ENCODE measurements at places on chromosomes 3 and 15.

GRCh38 chr3:151890721-151891141 is 17.3 kb downstream of the SUCNR1 start:
- DNase-seq: no peak

DNA sequence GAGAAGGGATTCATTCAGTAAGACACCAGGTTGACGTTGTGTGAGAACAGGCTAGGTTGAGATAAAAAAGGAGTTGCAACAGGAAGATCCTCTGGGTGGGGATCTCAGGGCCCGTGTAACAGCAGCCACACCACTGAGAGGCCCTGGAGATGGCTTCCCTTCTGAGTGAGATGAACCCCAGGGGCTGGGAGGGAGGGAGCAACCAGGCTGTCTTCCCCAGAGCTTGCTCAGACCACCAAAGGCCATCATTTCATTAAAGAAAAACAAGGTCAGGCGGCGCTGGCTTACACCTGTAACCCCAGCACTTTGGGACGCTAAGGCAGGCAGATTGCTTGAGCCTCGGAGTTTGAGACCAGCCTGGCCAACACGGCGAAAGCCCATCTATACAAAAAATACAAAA is 187.7 kb downstream of the ATP10A start:
- no peak for DNase-seq

DNA sequence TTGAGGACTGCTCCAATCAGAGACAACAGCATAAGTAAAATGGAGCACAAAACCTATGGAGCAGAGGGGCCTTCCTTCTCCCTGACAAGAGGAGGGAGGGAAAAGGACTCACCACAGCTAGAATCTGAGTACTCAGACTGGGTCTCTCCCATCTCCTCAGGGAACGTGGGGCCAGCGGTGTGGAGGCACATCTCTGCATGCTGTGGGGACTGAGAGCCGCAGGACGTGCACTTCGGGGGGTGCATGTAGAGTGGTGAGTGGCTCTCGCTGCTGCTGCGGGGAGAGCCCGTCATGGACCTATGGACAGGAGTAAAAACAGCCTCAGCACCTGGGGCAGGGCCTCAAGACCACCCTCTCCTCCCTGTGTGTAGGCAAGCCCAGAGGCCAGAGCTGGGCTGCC is 17.0 kb downstream of the BCL6 start:
- no peak for DNase-seq

GRCh38 chr15:91632176-91632575 is 221.3 kb upstream of the SLCO3A1 start:
- DNase-seq: no peak

GRCh38 chr3:54053211-54053610 is 69.1 kb upstream of the CACNA2D3 start:
- DNase-seq: no peak

- DNase-seq: no peak
These were observed 40.9 kb downstream of the SNX4 start for GRCh38 chr3:125479091-125479490.

DNA sequence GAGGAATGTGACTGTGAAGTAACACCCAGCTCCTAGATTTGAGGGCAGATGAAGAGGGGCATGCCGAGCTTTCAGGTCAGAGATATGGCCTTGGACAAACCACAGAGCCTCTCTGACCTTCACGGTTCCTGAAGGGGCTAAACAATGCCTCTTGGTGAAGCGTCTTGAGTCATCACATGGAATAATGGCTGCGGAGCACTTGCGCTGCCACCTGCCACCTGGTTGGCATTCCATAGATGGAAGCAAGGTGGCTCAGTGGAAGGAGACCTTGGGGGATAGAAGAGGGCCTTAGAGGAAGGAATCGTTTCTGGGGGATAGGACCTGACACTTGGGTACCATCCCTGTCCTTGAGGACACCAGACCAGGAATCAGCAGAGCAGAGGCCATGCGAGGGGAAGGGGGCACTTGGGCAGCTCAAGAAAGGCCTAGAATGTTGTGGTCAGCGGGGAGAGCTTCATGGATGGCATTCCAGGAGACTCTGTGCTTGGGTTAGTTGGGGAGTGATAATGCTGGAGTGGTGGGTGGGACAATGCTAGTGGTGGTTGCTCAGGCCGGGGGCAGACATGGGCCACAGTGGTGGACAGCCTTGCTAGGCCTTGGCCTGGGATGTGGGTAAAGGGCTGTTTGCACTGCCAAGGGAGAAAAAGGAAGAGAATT is 12.6 kb downstream of the MRAS start:
- no peak for DNase-seq

GRCh38 chr15:88187195-88187594 is 69.3 kb downstream of the NTRK3 start:
- DNase-seq: no peak

GRCh38 chr3:33063651-33064051 is 33.3 kb downstream of the GLB1 start:
- DNase-seq: no peak

DNA sequence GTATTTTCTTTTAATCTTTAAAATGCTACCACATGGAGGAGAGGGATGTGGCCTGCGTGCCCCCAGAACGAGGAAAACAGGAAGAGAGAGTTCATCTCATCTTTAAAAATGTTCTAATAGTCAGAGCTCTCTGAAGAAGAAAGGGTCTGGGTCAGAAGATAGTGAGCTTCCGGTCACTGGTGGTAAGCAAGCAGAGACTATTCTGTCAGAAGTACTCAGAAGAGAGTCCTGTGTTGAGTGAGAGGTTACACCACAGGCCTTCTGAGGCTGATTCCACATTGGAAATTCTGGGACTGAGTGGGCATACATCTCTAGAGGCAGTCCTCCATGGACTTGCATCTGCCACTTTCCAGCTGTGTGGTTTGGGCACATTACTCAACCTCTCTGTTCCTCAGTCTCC is 82.2 kb upstream of the SLC6A1 start:
- DNase-seq: no peak

DNA sequence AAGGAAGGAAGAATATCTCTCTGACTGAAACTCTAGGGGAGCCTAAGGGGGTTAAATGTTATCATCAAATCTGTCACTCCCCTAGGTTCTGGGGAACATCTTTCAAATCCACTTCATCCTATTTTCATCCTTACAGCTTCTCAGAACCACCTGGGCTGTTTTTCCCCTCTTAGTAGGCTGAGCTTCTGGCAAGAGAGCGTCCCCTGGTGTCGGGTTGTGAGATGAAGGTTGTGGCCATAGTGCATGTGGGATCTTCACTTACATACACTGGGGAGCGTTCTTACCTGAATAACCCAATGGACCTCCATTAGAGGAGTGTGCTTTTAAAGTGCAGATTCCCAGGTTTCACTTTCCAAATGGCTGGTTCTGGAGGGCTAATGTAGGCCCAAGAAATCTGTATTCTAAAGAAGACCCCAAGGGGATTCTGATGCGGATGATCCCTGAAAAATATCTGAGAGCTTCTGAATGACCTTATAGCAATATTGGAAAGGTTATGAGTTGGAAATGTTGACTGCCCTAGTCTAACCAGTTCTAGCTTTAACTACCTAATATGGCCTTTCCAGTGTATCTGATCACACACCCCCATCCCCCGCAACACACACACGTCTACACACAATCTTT is 663.7 kb downstream of the AGBL1 start:
- DNase-seq: no peak

DNA sequence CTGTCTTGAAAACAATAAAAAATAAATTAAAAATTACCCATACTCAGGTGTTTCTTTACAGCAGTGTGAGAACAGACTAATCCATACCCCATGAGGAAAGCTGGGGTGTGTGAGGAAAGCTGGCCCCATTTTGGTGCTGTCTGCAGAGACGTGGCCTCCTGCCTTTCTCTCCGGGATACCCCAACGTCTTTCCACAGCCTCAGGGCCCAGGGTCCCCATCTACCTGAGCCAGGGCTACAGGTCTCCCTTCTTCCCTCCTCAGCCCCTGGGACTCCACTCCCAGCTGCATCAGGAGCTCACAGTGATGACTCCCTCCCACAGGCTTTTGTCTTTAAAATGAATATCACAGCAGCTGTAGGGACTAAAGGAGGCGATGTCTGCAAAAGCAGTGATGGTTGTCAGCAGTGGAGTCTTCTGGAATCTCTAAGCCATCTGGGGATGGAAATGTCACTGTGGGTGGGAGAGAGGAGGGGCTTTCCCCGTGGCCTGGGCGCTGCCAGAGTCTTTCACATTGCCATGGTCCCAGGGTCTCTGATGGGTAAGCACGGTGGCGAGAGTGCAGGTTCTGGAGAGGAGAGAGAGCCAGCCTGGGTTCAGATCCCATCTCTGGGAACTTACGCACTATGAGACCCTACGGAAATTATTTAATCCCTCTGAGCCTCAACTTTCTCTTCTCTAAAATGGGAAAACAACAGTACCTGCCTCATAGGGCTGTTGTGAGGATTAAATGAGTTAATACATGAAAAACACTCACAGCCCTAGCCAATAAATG is 259.3 kb downstream of the PLCL2 start:
- no peak for DNase-seq

GRCh38 chr3:38602576-38603250 is 46.8 kb downstream of the SCN5A start:
- DNase-seq: no peak

- DNase-seq: no peak
These were observed 17.7 kb downstream of the FNDC3B start for GRCh38 chr3:172057059-172057458.

DNA sequence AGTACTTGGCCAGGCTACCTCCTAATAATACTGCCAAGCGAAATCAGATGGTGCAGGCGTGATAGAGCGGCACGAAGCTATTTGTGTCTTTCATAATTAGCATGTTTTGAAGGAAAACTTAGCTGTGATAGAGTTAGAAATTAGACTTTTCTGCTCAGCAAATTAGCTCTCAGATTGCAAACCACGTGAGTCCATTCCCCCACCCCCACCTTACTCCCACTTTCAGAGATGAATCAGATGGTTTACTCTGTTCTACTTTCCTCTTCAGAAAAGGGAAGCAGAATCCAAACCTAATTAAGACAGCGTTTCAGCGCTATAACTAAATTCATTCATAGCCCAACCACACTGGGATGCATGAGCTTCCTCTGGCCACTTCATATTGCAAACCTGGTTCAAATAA is 214.6 kb downstream of the SLCO3A1 start:
- no peak for DNase-seq

GRCh38 chr15:31352339-31352751 is 25.7 kb downstream of the KLF13 start:
- no peak for DNase-seq

- no peak for DNase-seq
These were observed 9.0 kb downstream of the SLC24A1 start for GRCh38 chr15:65630760-65631159.

DNA sequence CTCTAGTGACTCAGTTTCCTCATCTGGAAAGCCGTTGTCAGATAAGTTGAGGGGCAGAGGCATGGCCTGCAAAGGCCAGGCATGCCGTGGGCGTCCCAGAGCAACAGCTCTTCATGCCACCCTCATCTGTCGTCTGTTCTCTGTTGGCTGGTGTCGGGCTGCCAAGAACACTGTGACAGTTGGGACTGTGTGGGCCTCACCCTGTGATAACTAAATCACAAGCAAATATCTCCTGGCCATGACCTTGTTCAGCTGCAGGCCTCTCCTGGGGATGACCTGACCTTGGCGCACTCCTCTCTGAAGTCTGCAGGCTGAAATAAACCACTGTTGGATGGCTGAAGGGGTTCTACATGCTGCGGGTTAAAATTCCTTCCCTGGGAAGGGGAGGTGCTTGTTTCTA is 145.9 kb downstream of the SHQ1 start:
- no peak for DNase-seq

DNA sequence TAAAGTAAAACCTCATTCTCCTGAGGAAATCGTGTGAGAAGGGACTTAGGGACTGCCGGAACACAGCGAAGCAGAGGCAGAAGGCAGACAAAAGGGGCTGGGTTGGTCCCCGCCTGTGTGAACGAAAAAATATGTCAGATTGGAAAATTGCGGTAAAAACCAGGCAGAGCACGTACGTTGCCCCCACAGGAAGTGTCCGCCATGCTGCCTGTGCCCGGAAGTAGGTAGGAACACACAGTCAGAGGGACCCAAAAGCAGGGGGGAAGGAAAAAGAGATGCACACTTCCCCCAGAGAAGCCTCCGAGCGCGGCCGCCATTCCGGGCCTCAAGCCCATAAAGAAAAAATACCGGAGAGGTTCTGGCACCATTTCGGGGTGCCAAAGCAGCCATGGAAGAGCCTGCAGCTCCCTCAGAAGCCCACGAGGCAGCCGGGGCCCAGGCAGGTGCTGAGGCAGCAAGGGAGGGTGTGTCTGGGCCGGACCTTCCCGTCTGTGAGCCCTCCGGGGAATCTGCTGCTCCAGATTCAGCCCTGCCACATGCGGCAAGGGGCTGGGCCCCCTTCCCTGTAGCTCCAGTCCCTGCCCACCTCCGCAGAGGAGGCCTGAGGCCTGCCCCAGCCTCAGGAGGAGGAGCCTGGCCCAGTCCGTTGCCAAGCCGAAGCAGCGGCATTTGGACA is at the start of gene MKRN3:
MKRN3 (plus strand) TSS at position 280 of the 676 bp plus-strand sequence; CDS start at position 389, 109 bp downstream.
- DNase-seq: no peak

GRCh38 chr3:169034401-169034800 is 629.1 kb downstream of the MECOM start:
- DNase-seq: no peak

- no peak for DNase-seq
These were observed 64.6 kb downstream of the LYZL4 start for GRCh38 chr3:42345811-42346210.

DNA sequence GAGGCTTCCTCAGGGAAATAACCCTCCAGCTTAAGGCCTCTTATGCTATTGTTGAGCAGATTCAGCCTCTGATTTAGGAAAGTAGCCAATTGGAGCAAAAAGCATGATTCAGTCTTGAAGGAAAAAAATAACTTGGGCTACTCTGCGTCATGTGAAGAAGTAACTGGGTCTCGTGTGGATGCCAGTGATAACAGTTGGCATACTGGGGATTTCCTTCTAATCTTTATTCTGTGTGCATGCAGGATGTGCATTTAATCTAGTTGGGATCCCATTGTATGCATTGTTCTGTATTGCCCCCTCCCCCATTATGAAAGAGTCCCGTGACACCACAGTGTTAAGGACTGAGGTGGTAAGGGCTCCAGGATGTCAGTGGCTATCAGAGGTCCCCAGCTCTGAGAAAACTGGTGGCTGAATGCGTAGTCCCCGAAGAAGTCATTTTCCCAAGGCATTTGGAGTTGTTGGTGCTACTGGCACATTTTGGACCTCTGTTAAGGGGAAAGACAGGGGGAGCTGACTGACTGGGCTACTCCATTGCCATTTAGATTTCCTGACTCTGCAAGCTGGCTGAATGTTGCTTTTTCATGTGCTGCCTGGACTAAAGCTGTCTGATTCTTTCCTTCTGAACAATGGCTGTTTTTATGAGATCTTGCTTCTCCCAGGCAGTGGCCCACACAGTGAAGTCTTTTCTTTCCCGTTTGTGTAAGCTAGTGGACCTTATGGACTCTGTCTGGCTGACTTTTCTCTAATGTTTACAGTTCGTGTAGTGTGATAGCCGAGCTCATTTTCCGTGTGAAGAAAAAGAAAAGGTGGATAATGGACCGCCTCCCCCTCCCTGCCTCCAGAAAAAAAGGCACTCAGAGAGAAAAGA is 38.4 kb upstream of the TRAK1 start:
- no peak for DNase-seq

- DNase-seq: no peak
These were observed 10.6 kb upstream of the UTS2B start for GRCh38 chr3:191340966-191341365.

DNA sequence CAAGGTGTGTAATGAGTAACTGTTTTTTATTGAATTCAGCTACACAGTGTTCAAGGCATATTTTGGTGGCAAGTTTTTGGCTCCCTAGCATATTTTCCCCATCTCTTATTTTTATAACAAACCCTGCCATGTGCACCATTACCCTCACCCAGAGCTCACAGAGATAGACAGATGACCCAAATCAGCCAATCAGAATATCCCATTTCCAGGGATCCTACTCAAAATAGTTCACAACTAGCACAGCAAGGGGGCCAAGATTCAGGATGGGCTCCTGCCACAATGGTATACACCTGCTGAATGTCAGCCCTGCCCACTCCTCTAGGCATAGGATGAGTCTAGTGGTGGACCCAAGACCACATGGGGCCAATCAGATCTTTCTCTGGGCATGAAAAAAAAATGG is 78.8 kb upstream of the SETMAR start:
- DNase-seq: no peak

Data from 8988T (cell line).